Left kidney (tissue), 8 donors: ENCODE measurements at places on chromosomes 7 and 10. TPM values are rescaled to one million over a fixed set of nuclear protein-coding genes. Genes with fewer than 3 reads are reported as not detected.

DNA sequence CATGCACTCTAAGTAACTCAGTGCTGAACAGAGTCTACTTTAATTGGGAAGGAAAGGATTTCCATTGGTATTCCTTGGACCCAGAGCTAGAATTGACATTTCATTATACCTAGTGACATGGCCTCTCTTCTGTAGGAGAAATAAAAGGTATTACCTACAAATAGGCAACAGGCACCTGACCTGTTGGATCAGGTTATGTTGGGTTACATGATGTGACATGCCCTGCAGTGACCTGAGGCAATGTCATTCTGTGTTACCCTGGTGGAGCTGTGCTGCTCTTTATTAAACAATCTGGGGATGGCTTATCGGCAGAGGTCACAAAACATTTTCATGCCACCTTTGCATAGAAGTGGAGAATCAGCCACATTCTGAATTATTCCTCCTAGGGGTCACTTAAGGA is 427.7 kb downstream of the MDFIC start:
- no peak for DNase-seq

DNA sequence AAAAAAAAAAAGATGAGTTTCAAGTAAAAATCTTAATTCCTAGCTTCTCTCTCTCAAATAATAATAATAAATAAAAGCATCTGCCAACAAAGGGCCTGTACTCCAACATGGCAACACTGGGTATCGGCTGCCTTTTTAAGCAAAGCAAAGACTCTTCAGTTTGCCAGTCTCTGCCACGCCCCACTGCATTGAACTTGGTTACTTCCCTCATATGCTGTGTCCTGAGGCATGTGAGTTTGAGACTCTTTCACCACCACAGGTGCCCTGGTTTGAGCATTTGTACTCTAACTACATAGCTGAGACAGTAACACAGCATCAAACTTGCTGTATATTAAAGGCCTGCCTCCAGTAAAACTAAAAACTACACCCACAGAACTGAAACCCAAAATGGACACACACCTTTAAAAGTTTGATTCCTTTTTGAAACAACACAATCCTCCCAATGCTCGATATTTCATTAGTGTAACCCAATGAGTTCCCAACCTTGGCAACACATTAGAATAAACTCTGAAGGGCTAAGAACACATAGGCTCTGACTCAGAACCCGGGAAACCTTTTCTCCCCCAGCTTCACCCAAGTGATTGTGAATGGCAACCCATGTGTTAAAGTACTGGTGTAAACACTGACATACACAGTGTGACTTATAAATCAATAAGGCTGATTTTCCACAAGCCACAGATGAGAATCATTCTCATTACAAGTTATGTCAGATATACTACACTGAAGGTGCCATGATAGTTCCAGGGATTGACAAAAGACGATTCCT is 12.0 kb downstream of the JAZF1 start:
- DNase-seq, result no peak

GRCh38 chr10:44966129-44966815 is 6.7 kb downstream of the RASSF4 start:
- no peak for DNase-seq

GRCh38 chr7:31521336-31522010 is 7.6 kb downstream of the ITPRID1 start:
- no peak for DNase-seq

GRCh38 chr7:27203365-27203953 is 3.6 kb upstream of the HOXA13 start:
- DNase-seq, result no peak

GRCh38 chr7:55171157-55171556 is 152.3 kb downstream of the EGFR start:
- no peak for DNase-seq

FOXI2 gene
- 1.2 TPM for polyA plus RNA-seq
